ENCODE measurements at places on chromosomes 7 and 10.

GRCh38 chr7:80521809-80522208 is 9.9 kb upstream of the GNAT3 start:
- no peak for DNase-seq

DNA sequence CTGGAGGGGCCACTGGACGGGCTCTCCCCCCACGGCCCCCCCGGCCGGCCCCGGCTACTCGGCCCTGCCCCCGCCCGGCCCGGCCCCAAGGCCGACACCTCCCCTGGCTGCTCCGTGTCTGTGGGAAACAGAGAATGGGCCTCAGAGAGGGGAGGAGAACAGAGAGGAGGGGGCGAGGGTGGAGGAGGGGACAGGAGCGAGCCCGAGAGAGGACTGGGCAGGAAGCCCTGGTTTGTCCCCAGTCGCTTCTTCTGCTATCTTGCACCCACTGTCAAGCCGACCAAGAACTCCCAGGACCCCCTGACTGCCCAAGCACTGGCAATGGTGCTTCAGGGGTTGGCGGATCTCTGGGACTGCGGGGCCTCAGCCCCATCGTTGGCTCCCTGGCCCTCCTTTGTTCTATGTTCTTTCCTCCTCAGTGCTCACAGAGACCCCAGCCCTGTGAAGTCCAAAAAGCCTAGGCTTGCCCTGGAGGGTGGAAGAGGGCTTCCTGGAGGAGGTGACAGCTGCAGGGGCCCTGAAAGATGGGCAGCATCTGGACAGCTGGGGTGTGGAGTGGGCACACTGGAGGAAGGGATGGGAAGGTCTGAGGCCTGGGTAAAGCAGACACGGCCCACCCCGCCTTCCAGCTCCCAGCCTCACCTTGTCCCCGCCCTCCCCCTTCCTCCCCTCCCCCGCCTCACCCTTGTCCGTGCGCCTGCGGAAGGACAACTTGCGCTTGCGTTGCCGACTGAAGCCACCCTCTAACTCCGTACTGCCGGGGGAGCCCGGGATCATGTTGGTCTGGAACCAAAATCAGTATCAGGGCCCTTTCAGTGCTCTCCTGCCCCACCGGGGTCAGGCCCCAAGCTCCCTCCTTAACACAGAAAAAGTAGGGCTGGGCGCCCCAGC is 30.1 kb downstream of the KCNH2 start:
- DNase-seq: no peak

- peak; percentile 39 for DNase-seq
These were observed 703 bp upstream of the HILPDA start for GRCh38 chr7:128454808-128455542.

DNA sequence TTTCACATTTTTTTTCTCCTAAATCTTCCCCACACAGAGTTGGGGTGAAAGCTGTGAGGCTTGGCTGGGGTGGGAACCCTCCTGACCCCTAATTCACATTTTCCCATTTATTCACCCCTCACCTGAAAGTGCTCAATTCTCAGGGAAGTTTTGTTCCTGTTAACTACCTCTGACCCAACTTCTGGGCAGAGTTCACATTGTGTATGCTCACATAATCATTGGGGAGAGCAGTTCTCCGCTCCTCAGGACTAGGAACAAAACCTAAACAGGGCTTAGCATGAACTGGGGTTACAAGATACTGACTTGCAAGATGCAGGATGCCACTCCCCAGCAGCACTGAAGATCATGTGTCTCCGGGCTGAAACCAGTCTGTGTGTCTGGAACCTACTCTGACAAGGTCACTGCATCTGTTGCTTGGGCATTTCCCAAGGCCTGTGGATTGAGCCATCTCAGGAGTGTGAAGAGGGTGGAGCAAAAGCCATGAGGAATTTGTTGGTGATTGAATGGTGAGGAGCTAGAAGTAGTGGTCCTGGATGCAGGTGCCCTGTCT is 258.1 kb upstream of the IGFBP3 start:
- DNase-seq: peak; percentile 70

DNA sequence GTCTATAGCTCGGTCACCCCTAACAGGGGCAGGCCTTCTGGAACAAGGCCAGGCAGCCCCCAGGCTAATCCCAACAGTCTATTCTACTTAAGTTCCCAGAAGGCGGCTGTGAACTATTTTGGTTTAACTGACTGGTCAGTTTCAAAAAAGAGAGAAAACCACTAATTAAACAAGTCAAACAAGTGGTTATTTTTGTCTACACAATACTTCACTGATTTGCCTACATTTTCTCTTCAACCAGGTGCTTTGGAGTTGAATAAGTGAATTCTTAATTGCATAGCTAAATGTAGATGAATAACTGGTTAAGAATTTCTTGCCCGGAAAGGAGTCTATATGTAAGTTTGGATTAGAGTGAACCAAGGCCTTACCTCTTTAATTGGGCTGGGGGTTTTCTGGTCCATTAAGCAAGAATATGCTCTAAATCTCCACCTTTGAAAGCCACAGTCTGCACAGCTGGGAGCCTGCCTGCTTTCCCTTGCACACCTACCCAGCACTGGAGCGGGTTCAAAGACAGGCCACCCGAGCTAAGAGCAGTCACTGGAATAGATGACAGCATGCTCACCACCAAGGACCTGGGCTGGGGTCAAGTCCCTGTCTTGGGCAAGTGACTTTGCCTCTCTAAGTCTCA is 70.4 kb downstream of the TBXAS1 start:
- no peak for DNase-seq

- DNase-seq: no peak
These were observed 81.4 kb downstream of the SPDYE5 start for GRCh38 chr7:75573477-75574019.

DNA sequence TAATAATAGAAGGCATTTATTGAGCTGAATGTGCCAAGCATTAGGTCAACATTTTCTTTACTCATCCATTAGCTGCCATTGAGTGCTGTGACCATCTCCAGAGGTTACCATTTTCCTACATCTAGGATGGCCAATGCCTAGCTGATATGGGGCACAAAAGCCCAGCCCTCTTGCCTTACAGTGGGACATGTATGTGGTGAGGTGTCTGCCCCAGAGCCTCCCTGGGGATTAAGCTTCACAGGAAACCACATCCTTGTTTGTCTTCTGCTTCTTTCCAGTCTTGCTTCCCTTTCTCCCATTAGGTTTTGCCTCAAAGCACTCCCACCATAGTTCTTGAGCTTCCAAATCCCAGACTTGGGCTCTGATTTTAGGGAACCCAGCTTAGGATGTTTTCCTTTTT is 258.7 kb downstream of the SORCS3 start:
- no peak for DNase-seq

GRCh38 chr7:47571331-47572093 is 10.4 kb downstream of the TNS3 start:
- DNase-seq: peak; percentile 82

All from muscle of leg (tissue), 16 donors.